Stimulated activated CD4-positive, alpha-beta T cell treated with anti-CD3 and anti-CD28 coated beads, Interleukin-1b, Interleukin-23, amount 100 ng/mL, for 1 hour (primary cell): ENCODE measurements at places on chromosomes 12 and 14.

DNA sequence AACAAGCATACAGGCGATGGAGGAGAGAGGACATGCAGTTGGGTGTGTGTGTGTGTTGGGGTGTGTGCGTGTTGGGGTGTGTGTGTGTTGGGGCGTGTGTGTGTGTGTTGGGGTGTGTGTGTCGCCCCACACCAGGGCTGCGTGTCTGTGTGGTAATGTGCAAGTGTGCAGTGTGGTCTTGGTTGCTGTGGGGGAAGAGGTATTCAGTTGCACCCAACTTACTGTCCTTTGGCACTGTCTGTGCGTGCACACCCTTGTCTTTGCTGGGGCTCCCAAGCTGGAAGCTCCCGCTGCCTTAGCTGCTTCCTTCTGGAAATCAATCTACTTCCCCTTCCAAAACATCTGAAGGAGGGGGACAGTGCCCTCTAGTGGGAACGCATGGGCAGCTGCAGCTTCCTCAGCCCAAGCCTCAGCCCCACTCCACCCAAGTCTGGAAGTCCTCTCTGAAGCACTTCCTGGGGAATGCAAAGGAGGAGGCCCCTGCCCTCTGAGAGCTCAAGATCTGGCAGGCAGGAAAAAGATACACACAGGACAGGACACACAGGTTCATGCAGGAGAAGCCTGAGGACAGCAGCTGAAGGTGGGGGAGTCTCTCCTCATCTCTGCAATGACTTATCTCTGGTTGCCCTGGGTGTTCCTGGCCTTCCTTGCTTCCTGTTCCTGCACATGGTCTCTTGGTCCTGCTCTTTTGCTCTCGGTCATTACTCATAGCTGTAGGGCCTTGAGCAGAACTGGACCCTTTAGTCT lies 13.1 kb downstream of the ASIC1 start:
- DNase-seq = peak; percentile 46

DNA sequence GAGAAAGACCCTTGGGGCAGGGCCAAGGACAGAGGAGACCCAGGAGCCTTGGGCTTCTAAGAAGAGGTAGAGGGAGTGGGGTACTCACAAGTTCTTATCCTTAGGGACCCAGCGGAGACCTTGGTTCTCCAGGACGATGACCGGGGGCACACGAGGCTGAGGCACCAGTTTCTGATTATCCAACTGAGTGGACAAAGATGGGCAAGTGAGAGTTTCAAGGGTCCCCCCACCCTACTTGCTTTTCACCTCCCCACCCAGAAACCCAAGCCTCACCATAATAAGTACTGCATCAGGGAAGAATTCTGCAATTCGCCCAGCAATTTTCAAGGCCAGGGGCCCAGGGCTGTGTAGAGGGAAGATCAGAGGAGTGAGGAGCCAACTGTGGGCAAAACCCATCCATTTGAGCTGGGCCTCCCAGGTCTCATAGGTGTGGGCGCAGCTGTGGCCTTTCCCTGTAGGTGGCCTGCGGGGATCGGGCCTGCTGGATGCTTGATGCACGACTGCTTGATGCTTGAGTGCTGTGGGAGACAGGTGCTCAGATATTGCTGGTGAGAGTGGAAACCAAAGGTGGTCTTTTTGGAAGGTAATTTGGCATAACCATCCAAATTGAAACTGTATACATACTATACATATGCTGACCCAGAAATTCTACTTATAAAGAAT lies 2.0 kb downstream of the EMC9 start:
- DNase-seq = no peak

DNA sequence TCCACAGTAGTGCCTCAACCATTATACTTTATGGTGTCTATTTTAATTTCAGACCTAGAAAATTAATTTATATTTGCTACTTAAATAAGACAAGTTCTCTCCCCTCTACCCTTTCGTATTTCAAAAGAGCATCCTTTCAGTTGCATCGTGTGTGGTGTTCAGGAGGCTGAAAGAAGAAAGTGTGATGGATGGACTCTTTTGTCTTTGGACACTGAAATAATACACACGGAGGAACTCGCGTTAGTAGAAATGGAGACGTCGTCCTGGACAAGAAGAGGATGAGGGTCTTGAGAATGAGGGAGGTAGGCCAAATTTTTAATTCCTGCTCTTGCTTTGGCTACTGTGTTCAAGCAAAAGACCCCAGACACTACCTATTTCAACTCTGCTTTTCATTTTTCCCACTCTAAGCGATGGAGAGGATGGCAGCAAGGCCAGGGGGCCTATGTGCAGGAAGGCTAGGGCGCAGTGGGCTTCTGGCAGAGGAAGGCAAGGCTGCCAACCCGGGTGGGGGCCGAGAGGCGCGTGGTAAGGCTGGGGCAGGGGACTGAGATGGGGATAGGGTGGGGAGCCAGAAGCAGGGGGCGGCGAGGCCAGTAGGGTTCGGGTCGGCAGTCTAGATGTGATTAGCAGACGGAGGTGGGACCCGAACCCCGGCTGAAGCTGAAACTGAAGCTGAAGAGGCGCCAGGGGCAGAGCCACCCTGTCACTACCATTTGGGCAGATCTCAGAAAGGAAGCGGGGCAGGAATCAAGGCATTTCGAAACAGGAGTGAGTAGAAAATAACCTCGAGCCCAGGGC lies 722 bp downstream of the TMED8 start:
- DNase-seq = no peak

DNA sequence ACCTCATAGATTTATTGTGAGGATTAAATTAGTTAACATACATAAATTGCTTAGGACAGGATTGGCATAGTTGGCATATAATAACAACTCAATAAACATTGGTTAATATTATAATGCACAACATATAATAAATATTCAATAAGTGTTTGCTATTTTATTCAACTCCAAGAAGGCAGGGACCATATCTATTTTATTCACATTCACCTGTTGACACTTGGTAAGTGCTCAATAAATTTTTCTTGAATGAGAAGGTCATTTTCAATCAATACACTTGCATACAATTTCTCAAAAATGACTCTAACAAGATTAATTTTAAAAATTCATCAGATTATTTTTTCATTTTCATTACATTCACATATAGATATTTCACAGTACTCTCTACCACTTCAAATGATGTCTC lies 12.4 kb upstream of the NUP107 start:
- no peak for DNase-seq

GRCh38 chr12:47811581-47812484 lies 7.9 kb downstream of the HDAC7 start:
- DNase-seq = no peak

DNA sequence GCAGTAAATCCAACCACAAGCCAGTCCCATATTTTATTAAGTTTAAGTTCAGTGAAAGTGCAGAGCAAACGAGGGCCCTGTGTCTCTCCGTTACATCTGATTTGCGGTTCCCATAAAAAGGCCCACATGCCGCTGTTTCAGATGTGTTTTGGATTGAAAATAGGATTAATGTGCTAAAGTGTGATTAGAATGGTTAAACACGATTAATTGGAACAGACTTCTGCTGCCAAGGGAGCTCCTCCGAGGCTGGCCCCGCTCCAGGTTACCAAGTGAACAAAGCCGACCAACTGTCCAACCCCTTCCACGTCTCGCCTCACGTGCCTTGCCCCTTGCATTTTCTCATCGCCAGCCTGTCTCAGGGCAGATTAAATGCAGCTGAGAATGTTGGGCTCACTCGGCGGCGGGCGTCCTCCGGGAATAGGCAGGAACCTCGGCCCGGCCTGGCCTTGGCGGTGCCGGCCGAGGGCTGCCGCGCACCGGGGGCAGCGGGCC lies 166.5 kb upstream of the GSC start:
- no peak for DNase-seq

DNA sequence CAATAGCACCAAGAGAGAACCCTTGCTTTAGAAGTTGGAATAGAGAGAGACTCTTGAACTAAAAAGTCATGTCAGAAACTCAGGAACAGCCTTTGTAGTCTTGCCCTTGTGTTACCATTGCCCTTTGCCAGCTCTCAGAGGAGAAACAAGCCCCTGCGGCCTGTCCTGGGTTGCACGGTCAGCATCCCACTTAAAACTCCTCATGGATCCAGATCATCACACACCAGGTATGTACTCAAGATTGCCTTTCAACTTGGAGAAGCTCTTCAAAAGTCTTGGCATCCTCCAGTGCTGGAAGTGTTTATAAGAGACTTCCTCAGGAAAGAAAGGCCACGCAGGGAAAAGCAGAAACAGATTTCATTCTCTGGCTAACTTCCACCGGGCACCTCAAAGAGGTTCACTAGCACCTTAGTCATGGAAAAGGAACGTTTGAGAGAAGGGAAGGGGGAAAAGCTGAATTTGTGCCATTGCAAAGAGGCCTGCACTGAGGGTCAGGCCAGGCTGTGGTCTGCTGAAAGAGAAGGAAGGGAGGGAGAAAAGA lies 594.2 kb downstream of the MED13L start:
- no peak for DNase-seq

GRCh38 chr14:88128816-88129215 lies 123.9 kb downstream of the GPR65 start:
- no peak for DNase-seq

- no peak for DNase-seq
Observed at GRCh38 chr12:101962486-101962885, 85.1 kb downstream of the DRAM1 start.

GRCh38 chr12:120402217-120402616 lies 33.3 kb upstream of the MSI1 start:
- DNase-seq = no peak

- DNase-seq = no peak
Observed at GRCh38 chr12:88580051-88580871, at the start of gene KITLG. Gene KITLG, minus strand, starts transcription at chr12:88580471. Its CDS starts 193 bp downstream, at chr12:88580278.

DNA sequence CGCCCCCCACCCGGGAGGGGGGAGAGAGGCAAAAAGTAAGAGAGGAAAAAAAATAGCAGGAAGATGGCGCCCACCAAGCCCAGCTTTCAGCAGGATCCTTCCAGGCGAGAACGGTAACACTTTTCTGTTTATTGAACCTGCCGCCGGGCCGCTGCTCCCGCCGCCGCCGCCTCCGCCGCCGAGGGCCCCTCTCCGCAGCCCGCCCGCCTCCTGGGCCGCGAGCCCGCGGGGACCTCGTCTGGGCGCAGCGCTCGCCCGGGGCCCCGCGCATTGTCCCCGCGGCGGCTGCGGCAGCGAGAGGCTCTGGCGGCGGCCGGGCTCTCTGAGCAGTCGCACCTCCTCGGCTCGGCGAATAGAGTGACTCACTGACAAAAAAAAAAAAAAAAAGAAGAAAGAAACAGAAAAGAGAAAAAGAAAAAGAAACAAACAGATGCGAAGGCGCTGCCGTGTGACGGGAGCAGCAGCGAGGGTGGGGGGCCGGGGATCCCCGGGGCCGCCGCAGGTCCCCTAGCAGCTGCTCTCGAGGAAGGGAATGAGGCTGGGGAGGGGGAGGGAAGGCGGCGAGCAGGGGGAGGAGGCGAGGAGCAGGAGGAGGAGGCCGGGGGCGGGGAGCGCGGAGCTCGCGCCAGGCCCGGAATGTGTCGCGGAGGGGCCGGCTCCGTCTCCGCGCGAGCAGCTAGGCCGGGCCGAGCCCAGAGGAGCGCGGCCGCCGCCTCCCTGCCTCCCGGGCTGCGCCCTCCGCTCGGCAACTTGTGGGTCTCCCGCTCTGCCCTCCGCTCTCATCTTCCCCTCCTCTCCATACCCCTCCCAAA lies 781 bp downstream of the NPAS3 start:
- no peak for DNase-seq

DNA sequence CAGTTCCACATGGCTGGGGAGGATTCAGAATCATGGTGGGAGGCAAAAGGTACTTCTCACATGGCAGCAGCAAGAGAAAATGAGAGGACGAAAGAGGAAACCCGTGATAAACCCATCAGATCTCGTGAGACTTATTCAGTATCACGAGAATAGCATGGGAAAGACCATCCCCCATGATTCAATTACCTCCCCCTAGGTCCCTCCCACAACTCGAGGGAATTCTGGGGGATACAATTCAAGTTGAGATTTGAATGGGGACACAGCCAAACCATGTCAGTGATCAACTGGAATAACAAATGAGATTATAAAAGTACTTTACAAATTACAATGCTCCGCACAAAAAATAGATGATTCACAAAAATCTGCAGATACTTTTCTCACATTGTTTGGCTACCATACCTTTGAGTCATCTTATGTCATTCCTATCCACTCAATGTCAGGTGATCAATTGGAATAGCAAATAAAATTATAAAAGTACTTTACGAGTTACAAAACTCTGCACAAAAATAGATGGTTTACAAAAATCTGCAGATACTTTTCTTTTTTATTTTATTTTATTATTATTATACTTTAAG lies 338.9 kb downstream of the C12orf50 start:
- DNase-seq = no peak

GRCh38 chr12:38384816-38385378 lies 68.3 kb downstream of the ALG10B start:
- no peak for DNase-seq

- DNase-seq = no peak
Observed at GRCh38 chr14:104747876-104748275, 5.1 kb upstream of the SIVA1 start.

- no peak for DNase-seq
Observed at GRCh38 chr12:89433634-89434033, 81.3 kb upstream of the DUSP6 start.

DNA sequence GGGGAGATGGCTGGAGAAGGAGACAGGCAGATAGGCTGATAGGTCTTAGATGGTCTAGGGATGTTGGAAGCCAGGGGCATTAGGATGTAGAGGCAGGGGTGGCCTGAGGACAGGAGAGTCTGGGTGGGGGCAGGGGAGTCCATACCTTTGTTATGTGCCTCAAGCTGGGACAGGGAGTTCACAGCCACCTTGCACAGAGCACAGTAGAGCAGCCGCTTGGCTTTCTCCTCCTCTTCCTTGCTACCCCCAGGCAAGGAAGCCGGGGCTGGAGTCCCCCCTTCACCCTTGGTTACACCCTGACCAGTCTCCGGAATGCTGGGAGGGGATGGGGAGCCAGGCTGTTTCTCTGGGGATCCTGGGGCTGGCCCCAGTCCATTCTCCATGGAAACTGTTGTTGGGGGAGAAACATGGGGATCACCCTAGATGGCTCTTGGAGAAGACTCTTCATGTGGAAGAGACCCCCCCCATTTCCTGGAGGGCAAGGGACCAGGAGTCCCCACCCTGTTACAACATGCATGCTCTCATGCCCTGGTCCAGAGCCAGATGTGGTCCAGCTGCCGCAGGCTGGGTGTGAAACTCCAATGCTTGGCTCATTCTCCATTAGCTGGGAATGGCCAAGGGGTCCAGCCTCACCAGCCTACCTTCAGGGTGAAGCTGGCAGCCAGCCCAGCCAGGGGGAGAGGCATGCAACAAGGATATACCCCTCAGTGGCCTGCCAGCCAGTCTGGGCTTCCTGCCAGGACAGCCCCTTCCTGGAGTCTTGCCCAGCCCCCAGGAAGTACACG lies 7.2 kb upstream of the GPR84 start:
- no peak for DNase-seq

GRCh38 chr12:93796729-93797128 lies 119.6 kb downstream of the CRADD start:
- DNase-seq = no peak

- DNase-seq = no peak
Observed at GRCh38 chr14:105885561-105886320, 359.4 kb downstream of the TMEM121 start.

DNA sequence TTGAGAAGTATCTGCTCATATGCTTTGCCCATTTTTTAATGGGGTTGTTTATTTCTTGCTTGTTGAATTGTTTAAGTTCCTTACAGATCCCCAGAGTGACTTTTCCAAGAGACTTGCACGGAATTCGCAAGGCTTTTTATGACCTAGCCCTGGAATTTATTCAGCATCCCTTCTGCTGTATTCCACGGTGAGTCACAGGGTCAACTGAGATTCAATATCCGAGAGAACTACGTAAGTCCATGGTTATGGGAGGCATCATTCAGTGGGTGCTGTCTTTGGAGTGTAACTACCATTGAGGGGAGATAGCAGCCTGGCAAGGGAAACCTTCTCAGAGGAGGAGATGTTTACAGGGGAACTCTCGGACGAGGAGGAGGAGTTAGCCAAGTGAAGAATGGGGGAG lies 20.9 kb upstream of the GPRC5A start:
- no peak for DNase-seq

GRCh38 chr12:57008178-57008577 lies 1.8 kb upstream of the ZBTB39 start:
- no peak for DNase-seq
